Ecto neural progenitor cell (in vitro differentiated cells): ENCODE measurements at places on chromosomes 12 and 14.

DNA sequence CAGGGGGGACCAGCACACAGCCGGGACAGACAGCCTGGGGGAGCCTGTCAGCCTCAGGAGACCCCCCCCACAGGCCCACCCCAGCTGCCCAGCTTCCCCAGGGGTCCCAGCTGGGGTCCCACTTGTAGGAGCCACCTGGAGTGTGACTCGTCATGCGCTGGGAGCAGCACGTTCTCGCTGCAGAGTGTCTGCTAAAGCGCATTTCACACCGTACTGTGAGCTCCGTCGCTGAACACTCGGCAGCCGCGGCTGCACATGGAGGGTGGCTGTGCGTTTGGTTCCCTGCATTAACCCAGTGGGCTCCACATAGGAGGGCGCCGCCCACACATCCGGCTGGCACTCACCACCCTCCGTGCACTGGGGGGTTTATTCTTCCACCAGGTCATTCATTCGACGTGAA, 56.7 kb downstream of the FBRSL1 start:
- DNase-seq: no peak

- no peak for DNase-seq
Measured at GRCh38 chr12:25276199-25276937, 25.6 kb upstream of the KRAS start.

DNA sequence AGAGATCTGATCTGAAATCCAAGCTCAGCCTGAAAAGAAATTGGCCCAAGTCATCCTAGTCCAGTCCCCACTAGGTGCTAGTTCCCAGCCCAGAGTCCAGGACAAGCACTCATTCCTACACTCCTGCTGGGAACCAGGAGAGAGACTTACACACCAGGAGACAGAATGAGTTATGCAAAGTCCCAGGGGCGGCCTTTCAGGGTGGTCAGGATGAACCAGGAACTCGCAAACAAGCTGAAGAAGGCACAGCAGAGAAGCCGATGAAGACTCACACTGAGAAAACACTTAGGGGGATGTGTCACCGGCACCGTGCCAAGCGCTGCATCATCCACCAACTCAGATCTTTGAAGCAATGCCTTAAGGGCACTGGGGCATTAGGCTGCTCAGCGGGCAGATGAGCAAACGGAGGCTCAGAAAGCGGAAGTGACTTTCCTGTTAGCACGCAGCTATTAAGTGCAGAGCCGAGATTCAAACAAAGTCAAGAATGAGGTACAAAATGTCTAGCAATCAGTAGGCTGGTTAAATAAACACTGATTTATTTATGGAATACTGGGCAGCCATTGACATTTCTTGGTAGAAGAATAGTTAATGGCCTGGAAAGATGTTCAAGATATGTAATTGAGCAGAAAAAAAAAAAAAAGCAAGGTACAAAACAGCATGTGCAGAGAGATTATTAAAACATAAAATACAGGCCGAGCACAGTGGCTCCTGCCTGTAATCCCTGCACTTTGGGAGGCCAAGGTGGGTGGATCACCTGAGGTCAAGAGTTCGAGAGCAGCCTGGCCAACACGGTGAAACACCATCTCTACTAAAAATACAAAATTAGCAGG, 78.7 kb downstream of the LRRC74A start:
- DNase-seq: no peak

GRCh38 chr12:54159140-54159539, 29.6 kb downstream of the SMUG1 start:
- DNase-seq: peak; percentile 94

GRCh38 chr12:92331383-92331782, 185.7 kb upstream of the BTG1 start:
- DNase-seq: no peak

DNA sequence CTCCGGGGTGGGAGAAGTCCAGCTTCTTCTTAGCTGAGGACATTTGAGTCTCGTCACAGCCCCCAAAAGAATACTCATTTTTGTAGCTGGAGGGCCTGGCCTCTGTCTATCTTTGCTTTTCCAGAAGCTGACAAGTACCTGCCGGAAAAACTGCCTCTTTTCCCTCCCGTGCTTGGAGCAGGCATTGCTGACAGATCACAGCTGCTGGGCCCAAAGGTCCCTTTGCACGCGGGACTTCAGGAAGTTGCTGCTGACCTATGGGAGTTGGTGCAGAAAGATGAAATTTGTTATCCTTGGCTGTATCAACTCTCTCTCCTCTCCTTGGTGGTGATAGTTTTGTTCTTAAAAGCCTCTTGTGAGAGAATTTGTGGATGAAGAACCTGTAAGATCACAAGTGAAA, 92.8 kb downstream of the PAPOLA start:
- DNase-seq: no peak

DNA sequence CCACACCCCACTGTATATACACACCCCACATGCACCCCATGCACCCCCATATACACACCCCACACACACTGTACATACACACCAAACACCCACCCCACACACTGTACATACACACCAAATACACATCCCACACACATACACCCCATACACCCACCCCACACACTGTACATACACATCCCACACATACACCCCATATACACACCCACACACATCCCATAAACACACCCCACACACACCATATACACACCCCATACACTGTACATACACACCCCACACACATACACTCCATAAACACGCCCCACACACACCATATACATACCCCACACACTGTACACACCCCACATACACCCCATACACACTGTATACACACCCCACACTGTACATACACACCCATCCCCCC, 82.3 kb downstream of the NOC4L start:
- DNase-seq: no peak

- DNase-seq: no peak
Measured at GRCh38 chr12:24772813-24773212, 176.1 kb downstream of the BCAT1 start.

- peak; percentile 62 for DNase-seq
Measured at GRCh38 chr12:106137530-106138356, 1.0 kb downstream of the NUAK1 start.

DNA sequence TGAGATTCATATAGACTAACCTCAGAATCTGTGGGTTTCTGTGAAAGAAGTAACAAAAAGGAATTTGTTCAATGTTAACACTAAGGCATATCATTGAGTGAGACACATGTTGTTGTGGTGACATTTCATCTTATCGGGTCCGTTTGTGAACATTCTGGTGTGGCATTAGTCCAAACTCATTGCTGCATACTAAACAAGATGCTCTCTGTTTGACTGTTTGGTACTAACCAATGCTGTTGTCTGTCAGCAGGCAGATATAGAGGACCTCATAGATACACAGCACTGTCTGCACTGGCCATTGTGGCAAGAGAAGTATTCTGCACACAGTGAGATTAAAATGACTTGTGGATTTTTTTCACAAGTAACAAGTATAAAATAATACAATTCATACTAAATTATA, 41.2 kb downstream of the SLC25A21 start:
- no peak for DNase-seq

- peak; percentile 93 for DNase-seq
Measured at GRCh38 chr12:132084621-132085290, 59.4 kb downstream of the DDX51 start.

DNA sequence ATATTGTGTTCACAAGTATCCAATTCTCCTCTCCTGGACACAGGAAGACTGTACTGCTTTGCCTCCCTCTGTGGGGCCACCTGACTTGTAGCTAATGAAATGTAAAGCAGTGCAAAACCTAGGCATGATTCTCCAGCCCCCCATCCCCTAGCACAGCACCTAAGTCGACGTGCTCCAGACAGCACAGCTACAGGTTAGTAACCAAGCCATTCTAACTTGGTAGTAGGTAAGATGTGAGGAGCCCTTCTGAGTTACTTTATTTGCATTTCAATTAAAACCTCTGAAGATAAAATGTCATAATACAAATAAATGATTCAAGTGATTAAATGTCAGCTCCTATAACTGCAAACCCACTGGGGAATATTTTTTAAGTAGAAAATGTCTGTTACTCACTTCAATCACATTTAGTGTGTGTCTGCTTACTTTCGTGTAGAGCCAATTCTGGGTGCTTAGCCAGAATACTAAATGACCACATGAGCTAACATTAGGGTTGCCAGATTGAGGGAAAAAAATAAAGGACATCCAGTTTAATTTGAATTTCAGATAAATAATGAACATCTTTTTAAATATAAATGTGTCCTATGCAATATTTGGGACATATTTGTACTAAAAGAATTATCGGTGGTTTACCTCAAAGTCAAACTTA, 64.8 kb upstream of the HIF1A start:
- no peak for DNase-seq

GRCh38 chr12:68835333-68835908, 27.4 kb downstream of the MDM2 start:
- no peak for DNase-seq

DNA sequence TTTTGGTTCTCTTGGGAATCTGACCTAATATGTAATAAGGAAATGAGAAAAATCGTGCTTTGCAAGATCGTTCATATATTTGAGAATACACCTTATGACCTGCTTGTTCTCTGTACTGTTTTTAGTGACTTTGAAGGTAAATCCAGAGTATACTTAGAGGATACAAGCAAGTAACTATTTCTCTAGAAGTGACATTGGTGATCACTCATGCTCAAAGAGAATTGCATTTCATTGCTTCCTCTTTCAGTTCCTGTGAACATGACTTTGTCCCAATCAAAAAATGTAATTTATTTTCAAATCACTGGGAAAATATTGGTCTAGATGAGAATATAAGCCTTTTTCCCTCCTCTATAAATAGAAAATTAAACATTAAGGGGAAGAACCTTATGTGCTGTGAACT, 2.7 kb downstream of the KTN1 start:
- no peak for DNase-seq

DNA sequence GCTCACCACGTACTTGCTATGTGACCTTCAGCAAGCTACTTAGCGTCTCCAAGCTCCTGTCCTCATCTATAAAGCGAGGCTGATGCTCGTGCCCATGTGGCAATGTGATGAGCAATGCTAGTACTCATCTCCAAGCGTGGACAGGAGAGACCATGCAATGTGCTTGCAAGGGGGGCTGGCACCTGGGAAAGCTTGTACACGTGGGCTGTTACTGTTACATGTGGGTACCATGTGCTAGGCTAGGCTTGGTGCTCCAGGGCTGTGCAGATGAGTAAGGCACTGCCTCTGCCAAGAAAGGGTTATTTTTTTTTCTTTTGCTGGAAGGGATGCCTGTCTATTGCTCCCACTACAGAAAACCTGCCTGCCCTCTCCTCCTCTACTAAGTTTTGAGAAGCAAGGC, 46.6 kb downstream of the TSPAN11 start:
- DNase-seq: no peak

DNA sequence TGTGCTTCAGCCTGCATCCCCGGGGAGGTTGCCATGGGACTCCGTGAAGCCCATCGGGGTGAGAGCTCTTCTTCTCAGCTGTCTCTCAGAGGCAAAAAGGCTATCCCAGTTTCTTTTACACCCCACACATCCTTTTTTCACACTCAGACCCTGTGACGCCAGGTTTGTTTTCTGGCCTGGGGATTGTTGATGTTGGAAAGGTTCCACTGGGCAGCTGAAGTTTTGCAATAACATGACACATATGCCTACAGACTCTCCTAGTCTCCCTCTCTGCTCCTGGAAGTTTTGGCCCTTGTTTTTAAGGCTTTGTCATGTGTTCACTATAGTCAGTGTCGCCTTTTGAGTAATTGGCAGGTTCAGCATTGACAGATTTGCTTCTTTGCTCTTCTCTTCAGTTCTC, 118.6 kb downstream of the SMOC1 start:
- no peak for DNase-seq

GRCh38 chr12:27604431-27604830, 80.4 kb downstream of the PPFIBP1 start:
- no peak for DNase-seq

DNA sequence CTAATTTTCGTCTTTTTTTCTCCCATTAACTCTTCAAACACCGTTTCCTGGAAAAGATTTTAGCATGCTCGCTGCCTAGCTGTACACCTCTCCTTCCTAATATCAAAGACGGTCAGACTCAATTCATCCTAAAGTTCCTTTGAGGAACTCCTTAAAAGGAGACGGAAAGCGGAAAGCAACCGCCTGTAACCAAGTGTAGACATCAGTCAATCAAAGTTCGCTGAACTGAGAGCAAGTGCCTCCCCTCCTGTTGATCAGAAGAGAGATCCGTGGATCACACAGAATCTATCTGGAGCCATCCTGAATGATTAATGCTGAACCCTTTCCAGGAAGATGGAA, 412 bp upstream of the TEP1 start:
- DNase-seq: no peak

DNA sequence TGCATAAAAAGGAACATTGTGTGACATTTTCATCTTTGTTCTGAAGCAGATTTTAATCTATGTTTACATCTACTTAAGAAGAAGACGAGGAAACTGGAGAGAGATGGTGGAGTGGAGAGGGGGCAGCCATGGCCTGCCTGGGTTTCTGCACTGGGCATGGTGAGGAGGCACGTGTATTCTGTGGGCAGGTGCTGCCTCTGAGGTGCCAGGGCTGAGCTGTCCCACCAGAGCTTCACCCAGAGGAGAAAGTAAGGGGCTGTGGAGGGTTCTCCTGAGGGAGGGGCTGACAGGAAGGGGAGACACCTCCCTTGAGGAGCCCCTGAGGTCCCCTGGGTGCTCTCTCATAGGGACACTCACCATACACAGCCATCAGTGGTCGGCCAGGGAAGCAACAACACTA, 372.4 kb upstream of the OR4E1 start:
- DNase-seq: no peak

- no peak for DNase-seq
Measured at GRCh38 chr14:34277191-34277590, 184.8 kb downstream of the SPTSSA start.

GRCh38 chr14:75877292-75877691, 104.5 kb downstream of the TGFB3 start:
- DNase-seq: no peak

- no peak for DNase-seq
Measured at GRCh38 chr12:26429070-26429691, 233.8 kb downstream of the SSPN start.

- no peak for DNase-seq
Measured at GRCh38 chr14:91867316-91867988, at the start of gene TC2N. Gene TC2N (minus strand): TSS chr14:91867536. CDS start chr14:91813769, 53,767 bp downstream.

DNA sequence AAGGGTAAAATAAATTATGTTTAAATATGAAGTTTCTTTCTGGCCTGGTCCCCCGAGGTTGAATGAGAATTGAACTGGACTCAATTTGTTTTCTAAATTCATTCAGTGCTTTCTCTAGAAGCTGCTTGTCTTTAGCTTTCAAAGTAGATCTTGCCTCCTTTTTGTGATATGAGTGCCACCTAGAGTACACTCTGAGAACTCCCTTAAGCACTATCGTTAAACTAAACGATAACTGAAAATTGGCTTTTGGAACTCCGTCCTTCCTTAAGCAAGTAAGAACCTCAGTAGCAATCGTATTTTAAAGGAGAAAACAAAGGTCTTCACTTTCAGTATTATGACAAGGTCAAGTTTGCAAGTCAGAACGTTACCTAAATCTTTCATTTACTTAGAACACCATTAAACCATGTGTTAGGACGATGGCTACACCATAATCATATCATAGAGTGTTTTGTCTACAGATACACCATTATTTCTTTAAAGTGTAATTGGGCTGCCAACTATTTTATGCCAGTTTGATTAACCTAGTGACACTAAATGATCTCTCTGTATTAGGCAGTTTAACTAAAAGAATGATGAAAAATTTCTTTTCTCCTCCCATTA, 364.8 kb downstream of the SNAPC1 start:
- DNase-seq: no peak
